ENCODE measurements at places on chromosomes 7 and 10. TPM values are rescaled to one million over a fixed set of nuclear protein-coding genes. Genes with fewer than 3 reads are reported as not detected.

- H3K4me3 ChIP-seq, result no peak overlapping the region
- H3K27ac ChIP-seq, result no peak overlapping the region
- no peaks in the 10 kb centered on the region for H3K36me3 ChIP-seq
- no peaks in the 10 kb centered on the region for H3K27me3 ChIP-seq
Observed at GRCh38 chr10:28633750-28634149, 43.6 kb upstream of the BAMBI start.

Gene NRG3
- not detected for total RNA-seq

Gene GTF2IRD1
- total RNA-seq, result 34.5 TPM

DNA sequence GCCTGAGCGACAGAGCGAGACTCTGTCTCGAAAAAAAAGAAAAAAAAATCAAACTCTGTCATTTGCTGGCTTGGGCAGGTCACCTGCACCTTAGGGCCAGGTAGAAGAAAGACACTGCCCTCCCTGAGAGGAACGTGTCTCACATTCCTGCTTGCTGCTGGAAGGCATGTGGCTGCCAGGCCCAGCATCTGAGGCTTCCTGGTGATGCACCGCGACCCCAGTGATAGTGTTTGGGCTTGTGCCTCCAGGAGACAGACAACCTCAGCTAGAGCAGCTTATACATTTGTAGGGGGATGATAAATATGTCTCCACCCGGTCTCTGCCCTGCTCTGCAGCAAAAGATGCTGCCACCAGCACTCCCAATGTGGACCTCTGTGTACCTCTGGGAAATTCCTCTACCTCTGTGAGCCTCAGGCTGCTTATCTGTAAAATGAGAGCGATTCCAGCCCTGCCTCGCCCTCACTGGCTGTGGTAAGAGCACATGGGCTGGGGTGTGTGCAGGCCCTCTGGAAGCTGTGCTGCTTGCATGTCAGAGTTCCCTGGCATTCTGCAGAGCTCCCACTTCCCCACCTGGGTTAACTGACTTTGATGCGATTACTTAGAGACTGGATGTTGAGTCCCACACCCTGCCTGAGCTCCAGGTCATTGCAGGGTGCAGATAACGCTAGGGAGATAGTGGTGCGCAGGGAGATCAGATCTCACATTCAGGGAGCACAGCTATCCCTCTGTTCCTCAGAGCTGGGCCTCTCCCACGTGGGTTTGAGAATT is 19.9 kb downstream of the SLC29A3 start:
- H3K27me3 ChIP-seq, result no peaks in the 10 kb centered on the region
- no peak for DNase-seq
- no peaks in the 10 kb centered on the region for H3K36me3 ChIP-seq
- H3K4me3 ChIP-seq, result no peak overlapping the region

Gene OR2A42
- not detected for total RNA-seq

Gene CNTNAP2
- 0.37 TPM for total RNA-seq

DNA sequence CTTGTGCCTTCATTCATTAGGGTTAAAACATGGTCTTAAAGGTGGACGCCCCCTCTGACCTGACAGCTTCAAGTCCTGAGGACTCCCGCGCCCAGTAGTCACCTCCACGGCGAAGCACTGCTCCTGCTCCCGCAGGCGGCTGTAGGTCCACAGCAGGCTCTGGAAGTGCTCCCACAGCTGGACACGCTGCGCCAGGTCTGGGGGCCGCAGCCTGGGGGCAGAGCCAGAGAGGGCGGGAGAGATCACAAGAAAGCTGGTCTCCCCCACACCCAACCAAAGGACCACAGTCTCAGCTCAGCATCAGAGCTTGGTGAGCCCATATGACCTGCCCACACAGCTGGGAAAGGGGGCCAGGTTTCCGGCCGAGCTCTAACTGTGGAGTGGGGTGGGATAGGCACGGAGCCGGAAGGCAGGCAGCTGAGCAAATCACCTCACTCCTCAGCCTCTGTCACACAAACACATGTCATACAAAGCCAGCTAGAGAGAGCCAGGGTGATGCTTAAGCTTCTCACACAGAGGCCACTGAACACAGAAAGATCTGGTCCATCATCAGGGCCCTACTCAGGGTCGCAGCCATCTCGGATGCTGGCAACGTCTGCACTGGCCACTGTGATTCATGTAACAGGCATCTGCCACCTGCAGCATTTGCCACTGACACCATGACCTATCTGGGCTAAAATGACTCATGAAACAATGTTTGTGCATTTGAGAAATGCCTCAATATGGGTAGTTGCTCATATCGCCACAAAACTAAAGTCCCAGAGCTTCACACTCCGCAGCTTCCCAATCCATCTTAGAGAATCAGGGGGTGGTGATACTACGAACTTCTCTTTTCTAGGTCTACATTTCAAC is 12.6 kb downstream of the HPS1 start:
- DNase-seq, result no peak
- no peaks in the 10 kb centered on the region for H3K4me1 ChIP-seq
- peaks cover 19% of the 10 kb centered on the region for H3K36me3 ChIP-seq
- no peak overlapping the region for H3K4me3 ChIP-seq

Gene C10orf88
- total RNA-seq, result 16.2 TPM

DNA sequence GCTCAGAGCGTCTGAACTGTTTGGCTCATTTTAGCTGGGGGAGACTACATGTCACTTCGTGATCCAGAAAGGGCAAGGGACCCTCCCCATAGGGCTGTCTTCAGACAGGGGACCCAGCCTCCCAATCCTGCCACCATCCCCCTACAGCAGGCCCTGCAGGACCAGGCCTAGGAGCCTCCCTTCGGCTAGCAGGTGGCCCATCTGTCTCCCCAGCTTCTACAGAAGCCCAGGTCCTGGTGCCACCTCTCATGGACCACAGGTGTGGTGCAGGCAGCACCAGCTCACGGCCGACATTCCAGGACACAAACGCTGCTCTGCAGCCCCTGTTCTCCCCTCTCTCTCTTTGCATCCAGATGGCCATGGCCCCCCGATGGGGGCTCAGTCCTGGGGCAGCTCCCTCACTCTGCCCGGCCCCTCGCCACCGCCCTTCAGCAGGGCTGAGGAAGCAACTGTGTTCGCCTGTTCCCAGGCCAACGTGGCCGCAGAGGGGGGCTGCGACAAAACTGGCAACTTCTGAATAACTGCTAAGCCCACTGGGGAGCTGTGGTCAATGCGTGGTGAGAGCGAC is 10.3 kb downstream of the TECPR1 start:
- no peaks in the 10 kb centered on the region for H3K36me3 ChIP-seq
- H3K27ac ChIP-seq, result no peak overlapping the region
- no peak overlapping the region for H3K4me3 ChIP-seq
- no peaks in the 10 kb centered on the region for H3K27me3 ChIP-seq
- no peak for DNase-seq

- no peak overlapping the region for H3K27ac ChIP-seq
- no peaks in the 10 kb centered on the region for H3K36me3 ChIP-seq
- no peaks in the 10 kb centered on the region for H3K4me1 ChIP-seq
- H3K4me3 ChIP-seq, result no peak overlapping the region
- DNase-seq, result no peak
Observed at GRCh38 chr7:132276976-132277725, 299.1 kb downstream of the PLXNA4 start.

Gene AS3MT
- 0.79 TPM for total RNA-seq

Gene CUZD1
- total RNA-seq, result 1.7 TPM
